CD4-positive, alpha-beta memory T cell (primary cell): ENCODE measurements at places on chromosomes 6 and 20. TPM values are rescaled to one million over a fixed set of nuclear protein-coding genes. Genes with fewer than 3 reads are reported as not detected.
A peak's percentile ranks its signal among the peaks of the same experiment; 100 is the strongest.

Gene NKX2-4
- polyA plus RNA-seq = not detected

Gene GRIK2
- polyA plus RNA-seq = not detected

Gene ANKRD66
- not detected for polyA plus RNA-seq

Gene PDE7B
- polyA plus RNA-seq = 0.07 TPM

Gene LGSN
- not detected for polyA plus RNA-seq

Gene FAM209B
- 0.58 TPM for polyA plus RNA-seq

Gene CALHM6
- 116 TPM for polyA plus RNA-seq

Gene HLA-DOB
- polyA plus RNA-seq = 0.22 TPM

Gene CNKSR3
- polyA plus RNA-seq = not detected

Gene SEMG1
- not detected for polyA plus RNA-seq

GRCh38 chr6:28134015-28134414, 7.7 kb upstream of the ZKSCAN8 start:
- peak overlapping the region; percentile 18 for H3K27ac ChIP-seq
- no peak overlapping the region for H3K4me3 ChIP-seq
- DNase-seq = no peak
- H3K36me3 ChIP-seq = peaks cover 13% of the 10 kb centered on the region
- H3K27me3 ChIP-seq = no peaks in the 10 kb centered on the region

- no peaks in the 10 kb centered on the region for H3K4me1 ChIP-seq
- no peaks in the 10 kb centered on the region for H3K27me3 ChIP-seq
- DNase-seq = no peak
- no peak overlapping the region for H3K27ac ChIP-seq
- H3K4me3 ChIP-seq = no peak overlapping the region
These were observed 36.9 kb upstream of the RNF144B start for GRCh38 chr6:18350271-18350670.

- H3K4me3 ChIP-seq = no peak overlapping the region
- peaks cover 16% of the 10 kb centered on the region for H3K4me1 ChIP-seq
- no peak overlapping the region for H3K27ac ChIP-seq
- no peaks in the 10 kb centered on the region for H3K27me3 ChIP-seq
These were observed 15.9 kb downstream of the PFDN4 start for GRCh38 chr20:54223751-54224150.

- H3K27me3 ChIP-seq = no peaks in the 10 kb centered on the region
- H3K4me3 ChIP-seq = peak overlapping the region; percentile 39
- peak; percentile 65 for DNase-seq
- peaks cover 76% of the 10 kb centered on the region for H3K4me1 ChIP-seq
- peaks cover 8% of the 10 kb centered on the region for H3K36me3 ChIP-seq
These were observed 76.7 kb downstream of the PREX1 start for GRCh38 chr20:48750941-48751635.

- H3K4me1 ChIP-seq = no peaks in the 10 kb centered on the region
- no peak for DNase-seq
- H3K27me3 ChIP-seq = no peaks in the 10 kb centered on the region
- no peaks in the 10 kb centered on the region for H3K36me3 ChIP-seq
These were observed 61.9 kb downstream of the ECT2L start for GRCh38 chr6:138857775-138858174.

DNA sequence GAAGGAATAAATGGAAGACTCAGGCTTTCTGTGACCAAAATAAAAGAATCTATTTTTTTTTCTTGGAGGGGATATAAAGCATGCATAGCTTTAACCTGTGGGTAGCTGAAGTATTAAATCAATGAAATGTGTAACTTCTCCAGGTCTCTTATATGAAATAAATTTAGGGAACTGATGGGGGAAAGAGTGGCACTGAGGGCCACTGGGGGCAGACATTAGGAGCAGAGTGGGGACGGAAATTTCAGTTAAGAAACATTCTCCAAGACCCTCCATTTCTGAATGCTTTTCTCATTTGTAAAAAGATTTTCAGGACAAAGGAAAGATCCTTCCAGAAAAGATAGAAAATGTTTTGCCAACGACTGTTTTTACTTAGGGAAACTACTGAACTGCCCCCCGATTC, 131.0 kb downstream of the GPX5 start:
- no peak for DNase-seq
- peaks cover 20% of the 10 kb centered on the region for H3K4me1 ChIP-seq
- H3K27me3 ChIP-seq = peaks cover 33% of the 10 kb centered on the region
- no peak overlapping the region for H3K27ac ChIP-seq
- no peaks in the 10 kb centered on the region for H3K36me3 ChIP-seq

DNA sequence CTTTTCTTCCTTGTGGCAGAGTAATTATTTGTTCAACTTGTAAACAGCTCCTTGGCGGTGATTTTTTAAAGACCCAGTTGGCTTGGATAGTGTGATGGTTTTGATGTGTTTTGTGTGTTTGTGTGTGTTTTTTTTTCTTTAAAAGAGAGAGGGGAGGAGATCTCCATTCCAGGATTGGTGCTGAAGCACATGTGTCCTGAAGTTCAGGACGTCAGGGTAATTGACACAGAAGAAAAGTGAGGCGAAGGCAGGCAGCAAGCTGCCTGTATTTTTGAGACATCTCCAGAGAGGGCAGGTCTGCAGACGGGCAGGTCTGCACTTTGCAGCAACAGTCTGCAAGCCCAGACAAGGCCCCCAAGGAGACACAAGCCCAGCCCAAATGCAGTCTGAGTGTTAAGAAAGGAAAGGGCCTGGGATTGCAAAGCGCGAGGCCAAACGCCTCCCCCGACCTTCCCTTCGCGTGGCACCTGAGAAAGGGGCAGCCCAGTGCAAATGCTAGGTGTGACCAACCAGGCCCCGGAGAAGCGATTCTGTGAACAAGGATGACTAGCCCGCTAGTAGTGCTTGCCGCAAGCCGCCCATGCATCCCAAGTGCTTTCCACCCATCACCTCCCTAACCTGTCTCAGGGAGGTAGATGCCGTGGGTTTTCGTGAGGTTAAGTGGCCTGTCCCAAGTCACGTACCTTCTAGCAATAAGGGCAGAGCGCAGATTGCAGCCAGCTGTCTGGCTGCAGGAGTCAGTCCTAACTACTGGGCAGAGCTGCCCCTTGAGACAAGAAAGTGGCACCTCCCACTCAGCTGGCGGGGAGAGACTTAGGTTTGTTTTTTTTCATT, 230.5 kb downstream of the ZMYND8 start:
- H3K4me3 ChIP-seq = no peak overlapping the region
- H3K36me3 ChIP-seq = no peaks in the 10 kb centered on the region
- H3K27ac ChIP-seq = no peak overlapping the region

DNA sequence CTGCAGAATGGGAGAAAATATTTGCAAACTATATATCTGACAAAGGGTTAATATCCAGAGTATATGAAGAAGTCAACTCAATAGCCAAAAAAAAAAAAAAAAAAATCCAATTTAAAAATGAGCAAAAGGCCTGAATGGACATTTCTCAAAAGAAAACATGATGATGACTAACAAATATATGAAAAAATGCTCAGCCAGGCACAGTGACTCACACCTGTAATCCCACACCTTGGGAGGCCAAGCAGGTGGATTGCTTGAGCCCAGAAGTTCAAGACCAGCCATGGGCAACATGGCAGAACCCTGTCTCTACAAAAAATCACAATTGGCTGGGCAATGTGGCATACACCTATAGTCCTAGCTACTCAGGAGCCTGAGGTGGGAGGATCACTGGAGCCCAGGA, 2.1 kb upstream of the ECHDC1 start:
- no peak overlapping the region for H3K27ac ChIP-seq
- no peaks in the 10 kb centered on the region for H3K36me3 ChIP-seq
- no peaks in the 10 kb centered on the region for H3K27me3 ChIP-seq

- H3K27ac ChIP-seq = no peak overlapping the region
- no peaks in the 10 kb centered on the region for H3K27me3 ChIP-seq
- DNase-seq = no peak
- no peaks in the 10 kb centered on the region for H3K36me3 ChIP-seq
These were observed 307.0 kb downstream of the TAF4 start for GRCh38 chr20:61758564-61759200.

GRCh38 chr20:8788831-8789230, 280.1 kb upstream of the PLCB4 start:
- DNase-seq = no peak
- H3K27ac ChIP-seq = no peak overlapping the region
- no peaks in the 10 kb centered on the region for H3K27me3 ChIP-seq
- H3K36me3 ChIP-seq = no peaks in the 10 kb centered on the region
- no peaks in the 10 kb centered on the region for H3K4me1 ChIP-seq

DNA sequence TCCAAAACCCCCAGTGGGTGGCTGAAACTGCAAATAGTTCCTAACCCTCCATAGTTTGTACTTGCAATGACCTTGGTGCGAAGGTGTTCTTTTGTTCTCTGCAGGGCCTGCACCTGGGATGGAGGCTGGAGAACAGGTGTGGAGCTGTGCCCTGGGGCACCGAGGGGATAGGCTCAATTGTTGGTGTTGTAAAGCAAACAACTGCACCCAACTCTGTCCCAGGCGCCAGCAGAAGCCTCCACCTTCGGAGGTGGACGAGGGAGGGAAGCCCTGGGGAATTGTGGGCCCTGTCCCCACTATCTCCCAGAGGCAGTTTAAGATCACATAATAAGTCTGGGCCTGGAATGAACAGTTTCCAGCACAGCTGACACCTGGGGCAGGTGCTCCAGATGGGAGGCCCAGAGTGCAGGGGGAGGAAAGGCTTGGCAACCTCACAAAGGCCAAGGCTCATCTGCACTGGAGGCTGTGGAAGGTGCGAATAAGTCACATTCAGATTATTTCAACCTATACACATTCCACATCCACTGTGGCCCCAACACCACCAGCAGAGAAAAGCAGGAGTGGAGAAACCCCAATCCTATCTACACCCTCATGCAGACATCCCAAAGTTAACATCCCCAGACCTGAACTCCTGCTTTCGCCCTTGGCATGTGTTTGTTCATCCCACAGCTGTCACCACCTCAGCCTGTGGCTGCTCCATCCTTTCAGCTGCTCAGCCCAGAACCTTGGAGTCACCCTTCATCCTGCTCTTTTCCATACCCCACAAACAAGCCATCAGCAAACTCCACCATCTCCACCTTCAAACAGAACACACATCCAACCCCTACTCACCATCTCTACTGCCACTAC, 12.3 kb upstream of the CBFA2T2 start:
- H3K36me3 ChIP-seq = no peaks in the 10 kb centered on the region
- no peak overlapping the region for H3K4me3 ChIP-seq
- H3K27me3 ChIP-seq = no peaks in the 10 kb centered on the region
- DNase-seq = no peak
- H3K4me1 ChIP-seq = no peaks in the 10 kb centered on the region
- no peak overlapping the region for H3K27ac ChIP-seq

DNA sequence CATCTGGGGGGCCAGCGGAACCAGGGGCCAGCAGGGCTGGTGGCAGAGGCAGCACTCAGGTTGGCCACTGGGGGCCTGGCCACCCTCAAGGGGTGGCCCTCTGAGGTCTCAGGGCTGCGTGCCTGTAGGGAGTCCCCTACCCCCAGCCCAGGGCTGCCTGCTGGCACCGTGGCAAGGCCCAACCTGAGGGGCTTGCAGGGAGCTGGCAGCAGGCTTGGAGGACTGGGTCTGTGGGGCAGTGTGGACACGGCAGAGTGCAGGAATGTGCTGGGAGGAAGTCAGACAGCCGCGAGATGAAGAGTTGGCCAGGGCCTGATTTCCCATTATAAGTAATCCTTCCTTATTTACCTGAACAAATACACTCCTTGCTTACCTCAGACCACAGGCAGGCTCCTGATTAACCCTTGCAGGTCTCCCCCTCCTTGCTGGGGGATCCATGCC, at the start of gene SPDEF:
Gene SPDEF, minus strand, starts transcription at position 299 of the 441 bp plus-strand sequence. CDS start 11,874 bp downstream, outside the sequence.
- no peak within 1 kb of the TSS for H3K27ac ChIP-seq
- no peaks in the 10 kb centered on the region for H3K27me3 ChIP-seq
- H3K4me3 ChIP-seq = no peak within 1 kb of the TSS
- H3K36me3 ChIP-seq = no peaks in the 10 kb centered on the region
- no peaks in the 10 kb centered on the region for H3K4me1 ChIP-seq

DNA sequence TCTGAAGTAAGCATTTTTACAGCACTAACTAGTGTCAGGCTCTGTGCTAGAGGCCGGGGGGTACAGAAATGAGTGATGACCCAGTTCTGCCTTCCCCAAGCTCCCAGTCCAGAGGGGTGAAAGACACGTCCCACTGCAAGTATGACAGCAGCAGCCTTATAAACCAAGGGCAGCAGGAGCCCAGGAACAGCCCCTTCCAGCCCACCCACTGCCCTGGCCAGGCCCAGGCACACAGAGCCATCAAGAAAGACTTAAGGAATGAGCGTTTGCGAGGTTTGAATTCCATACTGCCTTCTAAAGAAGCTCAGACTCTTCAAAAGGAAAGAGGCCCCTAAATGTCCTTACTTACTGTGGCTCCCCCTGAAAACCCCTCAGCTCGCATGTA, 10.0 kb downstream of the TRERF1 start:
- no peak for DNase-seq
- no peaks in the 10 kb centered on the region for H3K36me3 ChIP-seq
- H3K4me1 ChIP-seq = peaks cover 81% of the 10 kb centered on the region
- peak overlapping the region; percentile 37 for H3K27ac ChIP-seq
- H3K27me3 ChIP-seq = no peaks in the 10 kb centered on the region

GRCh38 chr20:46349035-46349741, 40.9 kb upstream of the CDH22 start:
- H3K4me3 ChIP-seq = no peak overlapping the region
- H3K4me1 ChIP-seq = peaks cover 5% of the 10 kb centered on the region
- no peak for DNase-seq
- peaks cover 33% of the 10 kb centered on the region for H3K36me3 ChIP-seq
- H3K27me3 ChIP-seq = no peaks in the 10 kb centered on the region

- H3K27ac ChIP-seq = no peak overlapping the region
- DNase-seq = no peak
- H3K27me3 ChIP-seq = no peaks in the 10 kb centered on the region
- H3K4me3 ChIP-seq = no peak overlapping the region
- H3K36me3 ChIP-seq = no peaks in the 10 kb centered on the region
- H3K4me1 ChIP-seq = no peaks in the 10 kb centered on the region
These were observed 57.5 kb downstream of the BFSP1 start for GRCh38 chr20:17473659-17474058.

DNA sequence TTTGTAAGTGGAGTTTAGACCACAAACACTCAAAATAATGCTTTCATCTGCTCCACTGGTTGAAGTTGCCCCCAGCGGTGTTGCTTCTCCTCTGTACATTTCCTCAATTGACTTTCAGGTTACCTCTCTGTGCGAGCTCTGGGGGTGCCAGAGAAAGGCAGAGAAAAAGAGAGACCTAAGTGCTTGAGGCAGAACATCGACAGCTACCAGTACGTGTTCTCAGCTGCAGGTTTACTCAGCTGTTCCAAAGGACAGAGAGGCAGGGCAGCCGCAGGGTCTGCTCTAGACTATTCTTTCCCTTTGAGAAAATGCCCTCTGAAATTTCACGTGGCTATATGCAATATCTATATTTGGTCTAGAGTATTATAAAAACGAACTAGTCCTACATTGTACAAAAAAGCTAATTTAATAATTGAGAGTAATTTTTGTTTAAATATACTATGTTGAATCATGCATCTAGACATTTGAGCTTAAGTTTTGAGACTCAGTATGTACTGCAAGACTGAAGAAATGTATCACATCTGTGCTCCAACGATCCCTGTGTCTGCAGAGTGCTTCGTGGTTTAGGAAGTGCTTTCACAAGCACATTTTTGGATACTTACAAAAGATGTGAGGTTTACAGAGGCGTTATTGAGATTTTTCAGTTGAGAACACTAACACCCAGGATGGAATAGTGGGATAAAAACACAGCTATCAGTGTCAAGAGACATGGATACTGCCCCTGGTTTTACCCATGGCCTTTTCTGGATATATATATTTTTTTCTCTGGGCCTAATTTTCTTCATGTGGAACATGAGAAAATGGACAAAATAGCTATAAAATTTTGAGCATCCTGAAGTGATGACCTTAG, 453.6 kb upstream of the FLRT3 start:
- no peaks in the 10 kb centered on the region for H3K4me1 ChIP-seq
- H3K36me3 ChIP-seq = no peaks in the 10 kb centered on the region
- H3K4me3 ChIP-seq = no peak overlapping the region
- H3K27me3 ChIP-seq = no peaks in the 10 kb centered on the region
- H3K27ac ChIP-seq = no peak overlapping the region
